ENCODE measurements at places on chromosomes 2 and 18.

- DNase-seq: peak; percentile 22
Observed at GRCh38 chr2:170770008-170770605, at the start of gene ERICH2. Gene ERICH2, plus strand, starts transcription at chr2:170770378. Its CDS starts 304 bp downstream, at chr2:170770682.

- no peak for DNase-seq
Observed at GRCh38 chr2:56202381-56203121, 18.8 kb downstream of the CCDC85A start.

DNA sequence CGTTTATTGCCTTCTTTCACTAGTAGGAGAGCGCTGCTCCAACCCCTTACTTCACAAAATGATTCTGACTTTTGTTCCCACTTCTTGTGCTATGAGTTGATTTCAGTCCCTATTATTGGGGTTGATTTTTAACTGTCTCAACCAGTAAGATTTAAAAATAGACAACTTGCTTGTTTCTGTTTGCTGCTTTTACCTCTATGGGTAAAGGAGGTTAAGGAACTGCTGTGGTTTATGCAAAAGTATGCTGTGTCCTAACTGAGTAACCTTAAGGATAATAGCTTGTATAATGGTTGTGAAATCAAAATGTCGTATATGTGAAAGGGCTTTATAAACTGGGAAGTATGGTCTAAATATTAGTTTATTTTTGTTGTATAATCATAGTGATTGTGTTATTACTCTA is 22.6 kb downstream of the ALMS1 start:
- DNase-seq: no peak

GRCh38 chr2:84424152-84424551 is 34.9 kb downstream of the SUCLG1 start:
- no peak for DNase-seq

Measured in stimulated activated CD4-positive, alpha-beta T cell treated with anti-CD3 and anti-CD28 coated beads, Interleukin-15, amount 100 ng/mL, for 48 hours (primary cell).